ENCODE measurements at places on chromosomes 3 and 15.
A peak's percentile ranks its signal among the peaks of the same experiment; 100 is the strongest.

GRCh38 chr3:194274424-194275085 lies 76.6 kb downstream of the CPN2 start:
- peaks cover 48% of the 10 kb centered on the region for H3K4me1 ChIP-seq
- H3K36me3 ChIP-seq, result no peaks in the 10 kb centered on the region
- no peaks in the 10 kb centered on the region for H3K27me3 ChIP-seq
- DNase-seq, result no peak
- H3K4me3 ChIP-seq, result no peak overlapping the region
- H3K27ac ChIP-seq, result peak overlapping the region; percentile 63

DNA sequence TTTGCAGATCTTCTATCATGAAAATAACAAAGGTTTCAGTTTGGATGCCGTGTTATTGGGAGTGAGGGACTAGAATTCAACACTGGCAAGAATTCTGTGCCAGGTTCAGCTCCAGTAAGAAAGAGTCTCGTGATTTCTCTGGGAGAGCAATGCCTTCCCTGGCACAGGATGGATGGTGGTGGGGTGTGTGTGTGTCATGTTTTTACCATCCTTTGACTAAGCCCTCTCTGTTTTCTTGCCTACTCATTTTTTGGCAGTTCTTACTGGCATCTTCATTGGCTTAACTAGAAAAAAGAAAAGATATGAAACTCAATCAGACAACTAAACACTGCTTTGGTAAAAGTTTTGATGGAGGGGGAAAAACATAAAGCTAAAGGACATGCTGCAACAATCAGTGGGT lies 86.6 kb downstream of the FMN1 start:
- no peaks in the 10 kb centered on the region for H3K27me3 ChIP-seq
- DNase-seq, result no peak
- no peak overlapping the region for H3K4me3 ChIP-seq
- no peaks in the 10 kb centered on the region for H3K4me1 ChIP-seq
- no peak overlapping the region for H3K27ac ChIP-seq

DNA sequence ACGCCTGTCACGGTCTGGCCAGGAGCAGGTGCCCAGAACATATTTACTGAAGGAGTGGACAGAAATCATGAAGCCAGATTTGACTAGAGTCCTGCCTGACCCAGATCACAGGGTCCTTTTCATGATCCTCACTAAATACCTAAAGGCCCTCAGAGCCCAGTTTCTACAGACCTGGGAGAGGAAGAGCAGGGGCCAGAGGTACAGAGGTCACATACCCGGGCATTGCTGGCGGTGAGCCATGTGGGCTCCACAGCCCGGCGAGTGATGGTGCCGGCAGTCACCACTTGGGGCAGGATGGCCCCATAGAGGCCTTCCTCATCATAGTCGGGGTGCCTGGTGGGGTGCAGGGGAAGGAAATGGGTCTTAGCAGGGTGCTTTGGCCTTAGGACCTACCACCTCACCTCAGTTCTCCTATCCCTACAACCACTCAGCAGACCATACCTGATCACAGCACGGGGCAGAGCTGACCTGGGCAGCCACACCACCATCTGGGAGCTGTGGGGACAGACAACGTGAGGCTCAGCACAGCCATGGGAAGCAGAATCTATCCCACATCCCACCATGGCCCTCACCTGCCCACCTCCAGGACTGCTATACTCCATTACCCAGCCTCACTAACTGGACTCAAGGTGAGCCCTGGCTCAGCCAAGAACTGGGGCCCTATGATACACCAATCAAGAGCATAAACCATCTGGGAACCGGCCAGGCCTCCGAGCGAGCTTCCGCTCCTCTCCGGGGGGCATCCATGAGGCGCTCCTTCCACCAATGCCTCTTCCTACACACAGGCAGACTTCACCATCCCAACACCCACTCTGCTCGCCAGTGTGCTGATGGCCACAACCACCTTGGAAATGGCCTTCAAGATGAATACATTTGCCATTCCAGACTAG lies 12.9 kb downstream of the POLG start:
- H3K4me1 ChIP-seq, result no peaks in the 10 kb centered on the region
- no peak overlapping the region for H3K27ac ChIP-seq
- no peak overlapping the region for H3K4me3 ChIP-seq
- no peaks in the 10 kb centered on the region for H3K27me3 ChIP-seq

GRCh38 chr3:13714251-13714916 lies 165.5 kb downstream of the FBLN2 start:
- H3K4me1 ChIP-seq, result no peaks in the 10 kb centered on the region
- DNase-seq, result no peak
- no peaks in the 10 kb centered on the region for H3K36me3 ChIP-seq
- H3K27me3 ChIP-seq, result no peaks in the 10 kb centered on the region
- no peak overlapping the region for H3K4me3 ChIP-seq

GRCh38 chr3:101050866-101051265 lies 57.6 kb upstream of the ABI3BP start:
- no peaks in the 10 kb centered on the region for H3K36me3 ChIP-seq
- DNase-seq, result no peak
- H3K27ac ChIP-seq, result no peak overlapping the region
- H3K27me3 ChIP-seq, result no peaks in the 10 kb centered on the region
- no peaks in the 10 kb centered on the region for H3K4me1 ChIP-seq

DNA sequence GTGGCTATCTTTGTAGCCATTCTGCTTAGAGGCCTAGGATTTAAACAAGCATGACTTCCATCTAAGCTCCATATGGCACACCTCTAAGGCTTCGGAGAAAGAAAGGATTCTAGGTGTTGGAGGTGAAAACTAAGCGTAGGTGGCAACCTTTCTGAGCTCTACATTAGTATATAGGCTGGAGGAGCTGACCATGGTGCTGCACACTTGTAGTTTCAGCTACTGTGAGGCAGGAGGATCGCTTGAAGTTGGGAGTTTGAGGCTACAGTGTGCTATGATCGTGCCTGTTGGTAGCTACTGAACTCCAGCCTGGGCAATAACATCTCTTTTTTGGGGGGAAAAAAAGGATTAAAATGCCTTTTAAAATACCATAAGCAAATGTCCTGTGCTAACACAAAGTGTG lies 7.4 kb downstream of the EAF1 start:
- H3K4me1 ChIP-seq, result peaks cover 14% of the 10 kb centered on the region
- H3K27me3 ChIP-seq, result no peaks in the 10 kb centered on the region
- no peak for DNase-seq
- peaks cover 59% of the 10 kb centered on the region for H3K36me3 ChIP-seq

GRCh38 chr3:178718995-178719635 lies 182.9 kb downstream of the KCNMB2 start:
- no peak for DNase-seq
- H3K27me3 ChIP-seq, result no peaks in the 10 kb centered on the region
- no peaks in the 10 kb centered on the region for H3K4me1 ChIP-seq
- no peak overlapping the region for H3K4me3 ChIP-seq
- H3K36me3 ChIP-seq, result no peaks in the 10 kb centered on the region
- H3K27ac ChIP-seq, result no peak overlapping the region

DNA sequence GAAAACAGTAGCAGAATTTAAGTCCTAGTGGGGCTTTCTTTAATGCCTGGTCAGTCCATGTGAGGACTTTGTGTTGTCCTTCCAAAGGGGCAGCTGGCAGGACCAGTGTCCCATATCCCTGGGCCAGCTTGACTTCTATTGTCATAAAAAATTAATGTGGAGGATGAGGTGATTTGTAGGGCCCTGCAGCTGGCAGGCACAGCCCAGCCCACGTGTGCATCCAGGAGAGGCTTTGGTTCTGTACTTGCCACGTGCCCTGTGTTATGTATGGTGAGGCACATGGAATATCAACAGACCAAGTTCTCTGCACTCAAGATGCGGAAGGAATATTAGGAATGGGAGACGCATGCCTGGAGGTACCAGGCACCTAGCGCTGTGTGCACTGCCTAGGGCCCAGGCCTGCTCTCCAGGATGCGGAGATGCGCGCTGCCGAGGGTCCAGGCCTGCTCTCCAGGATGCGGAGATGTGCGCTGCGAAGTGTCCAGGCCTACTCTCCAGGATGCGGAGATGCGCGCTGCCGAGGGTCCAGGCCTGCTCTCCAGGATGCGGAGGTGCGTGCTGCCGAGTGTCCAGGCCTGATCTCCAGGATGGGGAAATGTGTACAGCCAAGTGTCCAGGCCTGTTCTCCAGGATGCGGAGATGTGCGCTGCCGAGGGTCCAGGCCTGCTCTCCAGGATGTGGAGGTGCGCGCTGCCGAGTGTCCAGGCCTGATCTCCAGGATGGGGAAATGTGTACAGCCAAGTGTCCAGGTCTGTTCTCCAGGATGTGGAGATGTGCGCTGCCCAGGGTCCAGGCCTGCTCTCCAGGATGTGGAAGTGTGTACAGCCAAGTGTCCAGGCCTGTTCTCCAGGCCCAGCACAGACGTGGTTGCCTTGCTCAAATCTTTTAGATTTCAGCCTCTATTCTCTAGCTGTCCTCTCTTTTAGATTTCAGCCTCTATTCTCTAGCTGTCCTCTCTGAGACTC lies 183.3 kb upstream of the ROPN1 start:
- DNase-seq, result no peak
- no peaks in the 10 kb centered on the region for H3K36me3 ChIP-seq
- H3K27me3 ChIP-seq, result no peaks in the 10 kb centered on the region
- no peak overlapping the region for H3K27ac ChIP-seq
- H3K4me3 ChIP-seq, result no peak overlapping the region
- peaks cover 4% of the 10 kb centered on the region for H3K4me1 ChIP-seq

GRCh38 chr3:60764870-60765269 lies 486.4 kb downstream of the FHIT start:
- H3K4me1 ChIP-seq, result no peaks in the 10 kb centered on the region
- no peak overlapping the region for H3K27ac ChIP-seq
- H3K36me3 ChIP-seq, result no peaks in the 10 kb centered on the region
- no peak for DNase-seq
- no peaks in the 10 kb centered on the region for H3K27me3 ChIP-seq

- no peaks in the 10 kb centered on the region for H3K27me3 ChIP-seq
- no peaks in the 10 kb centered on the region for H3K4me1 ChIP-seq
- no peaks in the 10 kb centered on the region for H3K36me3 ChIP-seq
- no peak overlapping the region for H3K4me3 ChIP-seq
- no peak for DNase-seq
Measured at GRCh38 chr15:92109191-92109873, 255.8 kb downstream of the SLCO3A1 start.

DNA sequence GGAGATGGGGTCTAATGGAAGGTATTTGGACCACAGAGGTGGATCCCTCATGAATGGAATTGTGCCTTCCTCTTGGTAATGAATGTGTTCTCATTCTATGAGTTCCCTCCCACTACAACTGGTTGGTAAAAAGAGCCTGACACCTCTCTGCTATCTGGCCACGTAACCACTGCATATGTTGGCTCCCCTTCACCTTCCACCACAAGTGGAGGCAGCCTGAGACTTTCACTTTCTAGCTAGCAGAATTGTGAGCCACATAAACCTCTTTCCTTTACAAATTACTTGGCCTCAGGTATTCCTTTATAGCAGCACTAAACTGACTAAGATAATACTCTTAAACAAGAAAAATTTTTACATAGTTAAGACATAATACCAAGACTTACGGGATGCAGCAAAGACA lies 155.3 kb downstream of the NR1I2 start:
- H3K4me3 ChIP-seq, result no peak overlapping the region
- H3K27me3 ChIP-seq, result no peaks in the 10 kb centered on the region
- peaks cover 1% of the 10 kb centered on the region for H3K4me1 ChIP-seq
- H3K27ac ChIP-seq, result no peak overlapping the region
- no peaks in the 10 kb centered on the region for H3K36me3 ChIP-seq

DNA sequence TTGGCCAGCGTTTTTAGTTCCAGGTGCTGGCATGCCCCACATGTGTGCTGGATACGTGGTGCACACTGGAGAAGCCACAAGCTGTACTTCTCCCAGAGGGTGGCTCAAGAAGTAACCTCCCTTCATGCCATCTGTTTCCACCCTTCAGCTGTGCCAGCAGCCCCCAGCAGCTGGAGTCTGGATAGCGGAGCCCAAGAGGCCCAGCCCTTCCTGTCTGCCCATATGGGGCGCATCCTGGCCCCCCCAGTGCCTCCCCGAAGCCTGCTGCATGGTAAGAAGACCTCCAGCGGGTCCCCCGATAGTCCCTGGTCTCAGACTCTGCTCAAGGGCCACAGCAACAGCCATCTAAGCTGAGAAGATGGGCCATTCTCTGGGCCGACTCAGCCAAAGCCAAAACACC lies 5.8 kb upstream of the MANF start:
- no peak overlapping the region for H3K4me3 ChIP-seq
- DNase-seq, result no peak
- H3K4me1 ChIP-seq, result no peaks in the 10 kb centered on the region

DNA sequence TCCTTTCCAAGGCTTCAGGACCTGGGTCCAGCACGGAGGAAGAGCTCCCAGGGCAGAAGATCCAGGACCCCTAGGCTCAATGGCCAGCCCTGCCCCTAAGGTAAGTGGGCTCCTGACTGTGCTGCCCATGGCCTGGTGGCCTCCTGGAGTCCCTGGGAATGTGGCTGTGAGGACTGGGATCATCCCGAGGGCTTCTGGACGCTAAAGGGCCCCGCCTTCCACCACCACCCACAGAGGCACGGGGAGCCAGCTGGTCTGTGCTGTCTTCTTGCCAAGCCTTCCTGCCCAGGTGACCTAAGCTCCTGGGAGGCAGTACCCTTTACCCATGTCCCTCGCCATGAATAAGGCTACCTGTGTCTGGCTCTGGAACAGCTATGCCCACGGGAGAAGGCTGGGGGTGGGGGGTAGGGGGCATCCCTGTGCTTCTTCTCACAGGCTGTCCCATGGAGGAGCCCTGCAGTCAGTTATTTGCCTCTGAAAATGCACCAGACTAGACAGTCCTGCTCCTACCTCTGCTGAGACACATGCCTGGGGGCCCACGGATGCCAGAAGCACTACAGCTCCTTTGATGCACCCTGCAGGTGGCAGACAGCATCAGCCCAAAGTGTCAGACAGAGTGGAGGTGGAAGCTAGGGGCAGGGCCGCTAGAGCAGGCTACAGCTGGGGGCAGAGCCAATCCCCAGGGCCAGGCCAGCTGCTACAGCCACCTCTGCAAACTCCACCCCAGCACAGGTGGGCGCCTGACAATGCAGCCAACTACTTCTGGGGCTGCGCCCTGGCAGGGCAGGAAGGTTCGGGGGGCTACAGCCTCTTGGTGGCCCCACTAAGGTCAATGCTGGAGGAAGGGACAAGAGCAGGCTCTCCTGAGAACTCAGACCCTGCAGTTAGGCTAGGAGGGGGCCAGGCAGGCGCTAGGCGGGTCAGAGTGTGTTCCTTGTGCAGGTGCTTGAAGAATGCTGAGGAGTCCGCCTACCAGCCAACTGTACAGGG lies 90.9 kb downstream of the SEC22A start:
- H3K27me3 ChIP-seq, result no peaks in the 10 kb centered on the region
- H3K4me3 ChIP-seq, result no peak overlapping the region
- no peak for DNase-seq

GRCh38 chr3:130299531-130299930 lies 45.9 kb upstream of the COL6A5 start:
- DNase-seq, result no peak
- no peak overlapping the region for H3K4me3 ChIP-seq
- H3K27ac ChIP-seq, result no peak overlapping the region
- H3K36me3 ChIP-seq, result no peaks in the 10 kb centered on the region

- no peak for DNase-seq
- H3K27ac ChIP-seq, result peak overlapping the region; percentile 78
- peak overlapping the region; percentile 67 for H3K4me3 ChIP-seq
- H3K4me1 ChIP-seq, result peaks cover 61% of the 10 kb centered on the region
- H3K36me3 ChIP-seq, result peaks cover 32% of the 10 kb centered on the region
Measured at GRCh38 chr3:129560269-129560787, 17.4 kb downstream of the H1-8 start.

- no peak overlapping the region for H3K4me3 ChIP-seq
- no peaks in the 10 kb centered on the region for H3K36me3 ChIP-seq
- DNase-seq, result no peak
- H3K27me3 ChIP-seq, result no peaks in the 10 kb centered on the region
Measured at GRCh38 chr15:74426404-74427281, 7.1 kb downstream of the SEMA7A start.
